ENCODE measurements at places on chromosomes 5 and 9. TPM values are rescaled to one million over a fixed set of nuclear protein-coding genes. Genes with fewer than 3 reads are reported as not detected.

DNA sequence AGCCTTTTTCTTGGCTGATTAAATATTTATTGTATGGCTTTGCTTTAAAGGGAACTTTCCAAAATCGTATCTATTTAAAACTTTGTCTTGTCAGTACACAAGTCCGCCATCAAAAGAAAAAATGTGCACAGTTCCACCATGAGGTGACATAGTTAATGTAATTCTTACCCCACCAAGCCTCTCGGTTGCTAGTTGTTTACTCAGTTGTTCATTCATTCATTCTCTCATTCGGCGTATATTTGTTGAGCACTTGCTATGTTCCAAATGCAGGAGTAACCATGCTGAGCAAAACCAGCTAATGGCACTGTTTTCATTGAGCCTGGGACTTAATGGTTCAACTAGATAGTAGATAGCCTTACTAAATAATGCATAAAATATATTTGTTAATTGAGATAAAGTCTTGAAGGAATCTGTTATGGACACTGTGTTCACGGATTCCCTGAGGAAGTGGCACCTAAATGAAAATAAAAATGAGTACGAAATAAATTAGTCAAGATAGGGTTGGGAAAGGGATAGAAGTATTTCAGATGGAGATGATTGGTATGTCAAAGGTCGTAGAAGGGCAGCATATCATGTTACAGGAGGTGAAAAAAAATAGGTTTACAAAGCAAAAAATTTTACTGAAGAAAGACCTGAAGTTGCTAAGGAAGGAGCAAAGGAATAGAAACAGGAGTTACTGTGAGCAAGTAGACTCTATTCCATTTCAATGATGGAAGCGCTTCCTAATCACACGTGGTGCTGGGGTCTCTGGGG, 1.5 kb downstream of the DCAF10 start:
- DNase-seq = no peak
- no peaks in the 10 kb centered on the region for H3K36me3 ChIP-seq
- H3K27ac ChIP-seq = no peak overlapping the region
- peak overlapping the region; percentile 55 for H3K4me3 ChIP-seq
- no peaks in the 10 kb centered on the region for H3K27me3 ChIP-seq

DNA sequence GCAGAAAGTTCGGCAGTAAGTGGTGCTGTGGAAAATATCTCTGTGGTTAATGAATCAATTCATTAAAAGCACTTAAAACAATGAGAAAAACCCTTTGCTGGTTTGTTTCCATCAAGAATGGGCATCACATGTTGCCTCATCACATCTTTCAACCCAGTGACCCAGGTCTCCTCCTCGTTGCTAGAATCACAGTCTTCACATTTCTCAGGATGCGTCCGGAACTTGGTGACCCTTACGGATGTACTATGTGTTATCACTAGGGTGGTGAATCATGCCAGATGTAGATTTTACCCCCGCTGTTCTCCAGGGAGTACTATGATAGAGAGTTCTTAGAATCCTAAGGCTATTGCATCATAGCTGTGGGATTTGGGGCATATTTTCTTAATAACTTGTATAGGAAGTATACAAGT, 217.9 kb upstream of the KLF4 start:
- no peak overlapping the region for H3K4me3 ChIP-seq
- H3K36me3 ChIP-seq = no peaks in the 10 kb centered on the region
- no peak for DNase-seq
- H3K27ac ChIP-seq = no peak overlapping the region

DNA sequence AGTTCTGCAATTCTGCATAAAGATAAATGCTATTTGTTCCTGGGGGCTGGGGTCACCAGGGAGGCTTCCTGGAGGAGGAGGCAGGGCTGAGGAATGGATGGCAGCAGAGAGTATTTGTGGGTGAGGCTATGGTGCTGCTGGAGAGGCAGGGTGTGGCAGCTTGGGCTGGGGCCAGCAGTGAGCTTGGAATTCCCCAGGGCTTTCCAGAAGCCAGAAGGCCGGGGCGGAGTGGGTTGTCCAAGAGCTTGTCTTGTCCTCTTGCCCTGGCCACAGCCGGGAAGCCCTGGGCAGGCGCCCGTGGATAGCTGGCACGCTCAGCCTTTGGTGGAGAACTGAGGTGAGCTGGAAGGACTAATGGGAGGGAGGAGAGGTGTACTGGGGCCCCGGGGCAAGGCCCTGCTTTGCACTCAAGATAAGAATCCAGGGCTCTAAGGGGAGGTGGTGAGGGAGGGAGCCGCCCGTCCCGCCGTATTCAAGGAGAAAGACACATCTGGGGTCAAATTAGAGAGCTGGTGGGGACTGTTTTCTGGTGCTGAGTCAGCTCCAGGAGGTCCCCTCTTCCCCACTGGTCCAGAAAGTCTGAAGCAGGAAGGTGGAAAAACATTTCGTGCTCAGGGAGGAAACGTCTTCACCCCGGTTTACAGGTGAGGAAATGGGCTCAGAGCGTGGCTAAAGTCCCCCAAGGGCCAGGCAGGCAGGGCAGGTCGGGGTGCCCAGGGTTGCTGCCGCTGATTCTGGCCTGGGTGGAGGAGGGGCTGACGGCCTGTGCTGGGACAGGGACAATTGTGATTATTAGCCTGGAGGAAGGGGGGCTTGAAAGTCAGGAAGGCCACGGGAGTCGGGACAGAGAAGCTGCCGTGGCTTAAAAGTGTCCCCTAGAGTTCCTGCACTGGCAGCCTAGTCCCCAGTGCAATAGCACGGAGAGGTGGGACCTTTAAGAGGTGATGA, 26.9 kb upstream of the CNOT6 start:
- no peak overlapping the region for H3K4me3 ChIP-seq
- no peaks in the 10 kb centered on the region for H3K27me3 ChIP-seq
- H3K36me3 ChIP-seq = no peaks in the 10 kb centered on the region
- DNase-seq = no peak
- H3K4me1 ChIP-seq = peaks cover 7% of the 10 kb centered on the region

PPIC gene
- not detected for total RNA-seq

GRCh38 chr9:128276574-128277270, 646 bp downstream of the SWI5 start:
- no peaks in the 10 kb centered on the region for H3K27me3 ChIP-seq
- peaks cover 14% of the 10 kb centered on the region for H3K4me1 ChIP-seq
- H3K36me3 ChIP-seq = peaks cover 7% of the 10 kb centered on the region
- DNase-seq = no peak
- peak overlapping the region; percentile 92 for H3K27ac ChIP-seq

ADAMTSL2 gene
- not detected for total RNA-seq

DNA sequence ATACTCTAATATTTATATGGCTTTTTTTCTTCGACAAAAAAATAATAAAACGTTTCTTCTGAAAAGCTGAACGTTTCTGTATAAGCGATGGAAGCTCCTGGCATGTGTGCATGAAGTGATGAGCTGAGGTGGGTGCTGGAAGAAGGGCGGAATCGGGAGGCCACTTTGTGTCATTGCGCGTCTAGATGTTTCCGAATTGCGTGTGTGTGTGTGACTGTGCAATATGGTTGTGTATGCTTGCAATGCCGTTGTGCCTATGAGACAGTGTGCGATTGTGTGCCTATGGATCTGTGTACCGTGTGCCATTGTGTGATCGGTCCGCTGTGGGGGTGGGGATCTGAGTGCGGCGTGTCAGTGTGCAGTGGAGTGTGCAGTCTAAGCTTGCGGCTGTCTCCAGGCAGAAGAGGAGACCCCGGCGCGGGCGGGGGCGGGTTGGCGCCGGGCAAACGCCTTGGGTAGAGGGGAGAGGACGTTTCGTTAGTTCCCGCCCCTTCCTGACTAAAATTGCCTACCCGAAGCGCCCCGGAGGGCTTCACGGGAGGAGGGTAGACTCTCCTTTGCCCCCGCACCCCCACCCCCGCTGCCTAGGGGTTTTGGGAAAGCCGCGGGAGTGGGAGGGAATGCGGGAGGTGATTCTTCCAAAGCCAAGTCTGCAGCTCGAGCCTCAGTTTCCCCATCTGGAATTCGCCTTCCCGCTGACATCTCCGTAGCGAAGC, 24.2 kb downstream of the PCDHGC5 start:
- H3K27ac ChIP-seq = no peak overlapping the region
- H3K4me3 ChIP-seq = peak overlapping the region; percentile 64
- no peaks in the 10 kb centered on the region for H3K27me3 ChIP-seq
- peaks cover 52% of the 10 kb centered on the region for H3K4me1 ChIP-seq
- peak; percentile 42 for DNase-seq

RMI1 gene
- 8.6 TPM for total RNA-seq

DNA sequence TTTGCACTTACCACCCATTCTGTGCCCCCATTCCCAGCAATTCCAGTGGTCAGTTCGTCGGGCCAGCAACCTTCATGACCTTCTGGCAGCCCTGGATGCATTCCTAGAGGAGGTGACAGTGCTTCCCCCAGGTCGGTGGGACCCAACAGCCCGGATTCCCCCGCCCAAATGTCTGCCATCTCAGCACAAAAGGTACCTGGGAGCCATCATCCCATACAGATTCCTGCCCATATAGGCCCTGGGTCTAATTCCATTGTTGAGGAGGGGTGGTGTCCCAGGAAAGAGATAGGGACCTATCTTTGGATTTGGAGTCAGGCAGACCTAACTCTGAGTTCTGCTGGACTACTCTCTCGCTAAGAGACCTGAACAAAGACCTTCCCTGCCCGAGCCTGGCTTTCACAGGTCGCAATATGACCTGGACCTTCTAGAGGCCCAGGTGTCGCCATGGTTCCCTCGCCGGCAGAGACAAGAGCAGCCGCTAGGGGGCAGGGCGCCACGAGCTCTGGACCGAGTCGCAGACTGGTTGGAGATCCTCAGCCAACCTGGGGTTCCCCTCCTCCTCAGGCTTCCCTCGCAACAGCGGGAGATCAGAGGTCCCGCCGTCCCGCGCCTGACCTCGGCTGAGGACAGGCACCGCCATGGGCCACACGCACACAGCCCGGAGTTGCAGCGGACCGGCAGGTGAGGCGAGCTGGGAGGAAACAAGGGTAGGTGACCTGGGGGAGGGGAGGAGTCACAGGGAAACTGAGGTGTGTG, 3.1 kb downstream of the SLC4A9 start:
- no peak overlapping the region for H3K27ac ChIP-seq
- peak; percentile 84 for DNase-seq
- H3K4me1 ChIP-seq = peaks cover 7% of the 10 kb centered on the region
- no peaks in the 10 kb centered on the region for H3K27me3 ChIP-seq
- H3K36me3 ChIP-seq = no peaks in the 10 kb centered on the region

DNA sequence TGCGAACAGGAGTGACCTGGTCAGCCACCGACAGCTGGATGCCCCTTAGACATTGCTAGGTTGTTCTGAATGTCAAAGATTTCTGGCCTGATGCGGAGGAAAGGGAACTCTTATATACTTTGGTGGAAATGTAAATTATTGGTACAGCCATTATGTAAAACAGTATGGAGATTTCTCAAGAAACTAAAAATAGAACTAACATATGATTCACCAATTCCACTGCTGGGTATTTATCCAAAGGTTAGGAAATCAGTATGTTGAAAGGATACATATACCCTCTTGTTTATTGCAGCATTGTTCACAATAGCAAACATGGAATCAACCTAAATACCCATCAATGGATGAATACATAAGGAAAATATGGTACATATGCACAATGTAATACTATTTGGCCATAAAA, 31.8 kb downstream of the DMRT3 start:
- no peaks in the 10 kb centered on the region for H3K27me3 ChIP-seq
- no peak overlapping the region for H3K4me3 ChIP-seq
- no peaks in the 10 kb centered on the region for H3K36me3 ChIP-seq
- peaks cover 3% of the 10 kb centered on the region for H3K4me1 ChIP-seq

DNA sequence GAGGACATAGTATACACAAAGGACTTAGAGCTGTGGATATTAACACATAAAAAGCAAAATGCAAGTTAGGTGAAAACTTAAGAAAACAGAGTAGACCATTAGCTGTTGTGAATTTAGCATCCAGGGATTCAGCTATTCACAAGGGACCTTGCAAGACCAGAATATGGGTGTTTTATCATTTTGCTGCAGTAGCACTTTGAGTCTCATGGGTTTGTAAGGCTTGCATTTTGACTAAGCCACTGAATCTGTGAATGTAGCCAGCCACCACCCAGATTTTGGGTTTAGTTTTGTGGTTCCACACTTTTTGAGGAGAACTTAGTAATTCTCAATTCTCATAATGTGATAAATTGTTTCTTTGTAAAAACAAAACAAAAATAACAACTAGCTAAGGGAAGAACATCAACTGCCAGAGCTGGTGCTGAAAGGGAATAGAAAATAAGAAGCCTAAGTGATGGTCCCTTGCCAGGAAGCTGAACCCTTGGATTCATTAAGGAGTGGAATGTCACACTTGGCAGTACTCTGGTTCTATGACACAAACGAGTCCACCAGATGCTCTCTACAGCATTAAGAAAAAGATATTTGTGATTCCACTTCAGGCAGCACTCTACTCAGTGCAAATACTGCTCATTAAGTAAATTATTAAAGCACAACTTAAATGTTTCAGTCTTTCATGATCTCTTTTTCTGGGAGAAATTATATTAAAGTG, 557.4 kb upstream of the ZNF462 start:
- no peaks in the 10 kb centered on the region for H3K4me1 ChIP-seq
- no peak overlapping the region for H3K27ac ChIP-seq
- H3K36me3 ChIP-seq = no peaks in the 10 kb centered on the region
- no peaks in the 10 kb centered on the region for H3K27me3 ChIP-seq

DNA sequence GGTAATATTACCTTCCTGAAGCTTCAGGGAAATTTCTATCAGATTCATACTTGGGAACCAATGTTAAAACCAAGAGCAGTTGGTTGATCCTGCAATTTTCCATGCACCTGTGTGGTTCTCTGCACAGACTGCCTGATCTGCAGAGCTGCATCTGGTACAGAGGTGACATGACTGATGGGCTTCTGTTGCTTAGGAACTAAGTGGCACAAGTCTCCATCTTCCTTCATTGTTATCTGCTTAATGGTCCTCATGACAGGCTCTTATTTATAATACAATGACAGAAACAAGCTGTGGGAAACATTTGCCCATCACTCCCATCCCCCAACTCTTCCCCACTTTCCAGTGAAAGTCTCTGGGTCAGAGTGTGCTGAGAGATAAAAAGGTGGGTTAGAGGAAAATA, 799.1 kb downstream of the TAF11L14 start:
- DNase-seq = no peak
- H3K4me3 ChIP-seq = no peak overlapping the region
- H3K27ac ChIP-seq = no peak overlapping the region
- H3K27me3 ChIP-seq = no peaks in the 10 kb centered on the region
- H3K4me1 ChIP-seq = no peaks in the 10 kb centered on the region

FBP2 gene
- total RNA-seq = not detected

DNA sequence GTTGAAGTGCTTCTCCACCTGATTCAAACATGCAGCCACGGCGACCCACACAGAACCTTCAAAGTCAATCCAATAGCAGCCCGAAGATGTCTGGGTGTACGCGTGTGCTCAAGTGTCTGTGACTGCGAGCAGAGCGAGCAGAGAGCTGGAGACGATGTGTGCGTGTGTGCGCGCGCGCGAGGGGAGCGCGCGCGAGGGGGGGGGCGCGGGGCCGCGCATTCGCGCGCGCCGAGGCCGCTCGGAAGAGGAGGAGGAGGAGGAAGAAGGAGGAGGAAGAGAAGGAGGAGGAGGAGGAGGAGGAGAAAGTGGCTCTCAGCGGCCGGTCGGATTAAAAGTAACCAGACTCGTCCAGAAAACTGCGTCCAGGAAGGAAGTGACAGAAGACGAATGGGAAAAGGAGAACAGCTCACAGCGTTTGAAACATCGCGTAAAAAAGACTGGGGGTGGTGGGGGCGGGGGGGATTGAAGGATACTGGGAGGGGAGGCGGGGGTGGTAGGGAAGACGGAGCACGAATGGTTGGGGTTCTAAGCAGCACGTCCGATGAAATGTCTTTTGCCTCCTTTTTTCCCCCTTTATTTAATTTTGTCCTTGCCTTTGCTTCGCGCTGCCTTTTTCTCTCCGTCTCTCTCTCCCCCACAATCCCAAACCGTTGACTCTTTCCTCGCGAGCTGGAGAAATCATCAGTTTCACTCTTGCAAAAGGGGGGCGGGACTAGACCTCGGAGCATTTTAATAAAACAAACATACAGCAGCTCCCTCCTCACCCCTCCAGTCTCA, at the start of gene MEF2C:
Gene MEF2C (minus strand): TSS at position 126 of the 777 bp plus-strand sequence. CDS start 59,396 bp downstream, outside the sequence.
- H3K27ac ChIP-seq = peak within 1 kb of the TSS; percentile 73
- peaks cover 36% of the 10 kb centered on the region for H3K4me1 ChIP-seq
- H3K36me3 ChIP-seq = no peaks in the 10 kb centered on the region
- DNase-seq = peak; percentile 92
- H3K4me3 ChIP-seq = peak within 1 kb of the TSS; percentile 82

CCDC152 gene
- total RNA-seq = 4.2 TPM

NME5 gene
- not detected for total RNA-seq

Measured in B cell (primary cell).